Brain microvascular endothelial cell (primary cell): ENCODE measurements at places on chromosomes 12 and 14.
A peak's percentile ranks its signal among the peaks of the same experiment; 100 is the strongest.

- DNase-seq = peak; percentile 88
Observed at GRCh38 chr14:37253905-37254304, 56.2 kb downstream of the MIPOL1 start.

DNA sequence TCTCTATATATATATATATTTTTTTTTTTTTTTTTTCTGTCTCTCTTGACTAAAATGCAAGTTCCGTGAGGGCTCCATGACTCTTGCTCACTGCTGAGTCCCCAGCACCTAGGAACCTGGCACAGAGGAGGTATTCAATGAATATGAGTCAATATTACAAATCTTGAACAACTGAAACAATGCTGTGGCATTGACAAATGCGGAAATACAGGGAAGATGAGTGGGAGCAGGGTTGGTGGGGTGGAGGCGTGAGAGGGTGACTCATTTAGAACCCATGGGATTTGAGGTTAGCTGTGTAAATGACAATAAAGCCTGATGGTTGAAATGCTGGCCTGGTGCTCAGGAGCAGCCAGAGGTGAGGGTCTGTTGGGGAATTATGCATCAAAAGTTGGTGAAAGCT lies 121.7 kb upstream of the FUT8 start:
- DNase-seq = peak; percentile 92

DNA sequence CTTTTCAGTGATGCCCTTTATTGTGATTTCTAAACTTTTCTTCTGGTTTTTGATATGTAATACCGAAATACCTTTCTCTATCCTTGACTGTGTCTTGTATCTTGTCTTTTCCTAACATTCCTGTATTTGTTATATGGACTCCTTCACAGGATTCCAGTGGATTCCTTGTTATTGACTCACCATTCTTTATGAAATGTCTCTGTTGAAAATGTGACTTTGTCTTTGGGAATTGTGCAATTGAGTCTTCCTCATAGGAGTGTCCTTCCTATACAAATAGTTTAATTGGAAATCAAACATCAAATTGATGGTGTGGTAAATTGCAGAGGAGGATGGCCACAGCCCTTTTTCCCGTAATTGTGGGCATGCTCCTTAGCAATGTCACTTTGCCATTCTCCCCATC lies 296.6 kb upstream of the KITLG start:
- DNase-seq = no peak

DNA sequence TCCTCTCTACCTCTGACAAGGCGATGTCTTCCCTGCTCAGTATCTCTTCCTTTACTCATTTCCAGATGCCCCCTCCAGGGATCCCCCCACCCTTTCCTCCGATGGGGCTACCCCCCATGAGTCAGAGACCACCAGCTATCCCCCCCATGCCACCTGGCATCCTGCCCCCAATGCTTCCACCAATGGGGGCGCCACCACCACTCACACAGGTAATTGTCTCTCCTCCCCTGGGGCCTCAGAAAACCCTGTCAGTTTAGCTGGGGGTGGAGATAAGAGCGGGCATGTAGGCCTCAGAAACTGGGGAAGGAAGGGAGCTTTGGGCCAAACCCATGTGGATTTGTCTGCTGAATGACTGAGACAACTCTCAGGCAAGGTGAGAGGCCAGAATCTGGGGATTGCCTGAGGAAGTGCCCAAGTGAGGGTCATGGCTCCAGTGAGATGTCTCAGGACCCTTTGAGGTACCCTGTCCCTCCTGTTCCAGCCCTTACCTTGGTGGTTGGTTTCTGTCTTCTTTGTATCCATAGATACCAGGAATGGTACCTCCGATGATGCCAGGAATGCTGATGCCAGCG lies 8.1 kb downstream of the PRPF40B start:
- no peak for DNase-seq

DNA sequence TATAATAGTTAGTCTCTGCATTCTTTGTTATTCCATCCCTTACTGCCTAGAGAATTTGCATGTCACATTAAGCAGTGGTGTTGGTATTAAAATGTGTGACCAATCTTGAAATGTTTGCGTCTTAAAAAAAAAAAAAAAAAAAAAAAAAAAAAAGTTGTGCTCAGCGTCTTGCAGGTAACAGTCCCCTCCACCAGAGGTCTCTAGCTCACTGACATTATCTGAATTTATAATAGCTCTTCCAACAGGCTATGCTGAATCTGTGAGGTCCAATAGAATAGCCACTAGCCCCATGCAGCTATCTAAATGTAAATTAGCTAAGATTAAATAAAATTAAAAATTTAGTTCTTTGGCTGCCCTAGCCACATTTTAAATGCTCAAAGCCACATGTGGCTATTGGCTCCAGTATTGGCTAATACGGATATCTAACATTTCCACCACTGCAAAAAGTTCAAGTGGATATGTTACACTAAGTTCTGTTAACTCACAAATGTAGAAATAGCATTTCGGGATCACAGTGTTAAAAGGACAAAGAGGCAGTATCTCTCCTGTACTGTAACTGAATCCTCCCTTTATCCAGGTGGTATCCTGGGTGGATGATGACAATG lies 28.7 kb downstream of the NKX2-8 start:
- peak; percentile 25 for DNase-seq

- DNase-seq = peak; percentile 22
Observed at GRCh38 chr14:53055003-53055402, 98.1 kb downstream of the DDHD1 start.

GRCh38 chr14:94946244-94946643 lies 176.3 kb upstream of the GSC start:
- no peak for DNase-seq

DNA sequence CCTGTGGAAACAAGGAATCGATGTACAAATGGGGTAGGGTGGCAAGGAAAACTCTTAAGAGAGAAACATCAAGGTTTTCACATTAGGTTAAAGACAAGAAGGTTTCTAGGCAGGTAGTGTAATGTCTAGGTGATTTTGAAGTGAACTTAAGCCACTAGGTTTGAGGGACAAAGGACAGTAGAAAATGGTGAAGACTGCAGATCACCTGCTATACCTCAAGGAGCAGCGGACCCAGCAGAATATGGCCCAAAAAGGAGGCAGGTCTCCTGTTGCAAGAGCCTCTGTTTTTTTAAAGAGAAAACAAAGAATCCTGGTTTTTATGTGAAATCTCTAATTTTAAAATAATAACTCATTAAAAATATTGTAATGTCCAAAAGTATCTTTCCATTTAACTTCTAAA lies 178.1 kb downstream of the ACSS3 start:
- DNase-seq = no peak

GRCh38 chr12:118737985-118738540 lies 243.3 kb upstream of the SRRM4 start:
- no peak for DNase-seq

DNA sequence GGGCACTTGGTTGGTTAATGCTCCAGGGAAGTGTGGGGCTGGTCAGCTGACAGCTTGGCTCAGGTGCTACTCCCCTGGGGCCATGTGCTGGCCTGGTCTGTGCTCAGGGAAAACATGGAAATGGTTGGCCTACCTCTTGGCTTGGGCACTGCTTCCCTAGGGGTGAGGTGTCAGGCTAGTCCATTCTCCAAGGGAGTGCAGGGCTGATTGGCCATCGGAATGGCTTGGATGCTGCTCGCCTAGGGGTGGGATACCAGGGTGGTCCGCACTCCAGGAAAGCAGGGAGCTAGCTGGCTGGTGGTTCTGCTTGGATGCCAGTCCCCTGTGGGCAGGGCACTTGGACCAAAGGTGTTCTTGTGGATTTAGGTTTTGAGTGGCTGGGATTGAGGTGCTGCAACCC lies 245.7 kb downstream of the RAD51B start:
- no peak for DNase-seq

DNA sequence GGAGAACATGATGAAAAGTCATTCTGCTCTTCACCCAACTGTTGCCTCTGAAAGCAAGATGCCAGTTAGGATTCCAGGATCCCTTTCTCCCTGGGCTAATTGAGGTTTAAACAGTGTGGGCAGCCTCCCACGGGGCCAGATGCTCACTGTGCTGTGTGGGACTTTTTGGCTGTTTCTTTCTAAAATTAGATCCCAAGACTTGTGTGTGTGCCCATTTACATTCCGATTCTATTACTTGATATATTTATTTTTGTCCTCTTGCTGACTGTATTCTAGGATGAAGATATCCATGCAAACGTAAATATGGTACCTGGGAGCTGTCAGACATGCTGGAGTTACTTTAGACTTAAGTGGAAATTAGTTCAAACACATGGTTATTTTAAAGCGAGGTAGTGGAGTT lies 6.2 kb downstream of the IFT43 start:
- DNase-seq = no peak

- DNase-seq = no peak
Observed at GRCh38 chr14:72416892-72417291, 477.0 kb downstream of the DPF3 start.

- DNase-seq = no peak
Observed at GRCh38 chr12:99087278-99087677, 442.2 kb downstream of the APAF1 start.

DNA sequence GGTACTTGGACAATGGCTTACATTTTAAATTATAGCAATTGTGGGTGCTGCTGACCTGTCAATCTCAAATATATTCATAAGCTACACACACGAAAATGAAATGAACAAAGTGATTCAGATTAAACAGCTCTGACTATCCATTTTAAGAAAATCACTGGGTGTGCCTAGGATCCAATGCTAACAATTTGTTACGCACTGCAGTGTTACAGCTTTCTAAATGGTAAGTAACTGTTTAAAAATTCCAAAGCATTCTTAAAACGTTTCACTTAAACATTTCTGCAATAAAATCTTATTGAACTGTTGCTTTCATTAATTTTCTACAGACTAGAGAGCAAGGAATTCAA lies 18.9 kb downstream of the LMO3 start:
- no peak for DNase-seq

GRCh38 chr12:47711448-47711847 lies 5.6 kb upstream of the RPAP3 start:
- DNase-seq = no peak

GRCh38 chr14:37232907-37233481 lies 35.3 kb downstream of the MIPOL1 start:
- peak; percentile 56 for DNase-seq

GRCh38 chr12:96314723-96315122 lies 85.5 kb downstream of the CDK17 start:
- DNase-seq = peak; percentile 27

- no peak for DNase-seq
Observed at GRCh38 chr12:94694732-94695131, 44.4 kb upstream of the TMCC3 start.

GRCh38 chr14:44528180-44528579 lies 21.1 kb upstream of the FSCB start:
- no peak for DNase-seq

- DNase-seq = no peak
Observed at GRCh38 chr14:37185670-37186069, 12.1 kb upstream of the MIPOL1 start.

DNA sequence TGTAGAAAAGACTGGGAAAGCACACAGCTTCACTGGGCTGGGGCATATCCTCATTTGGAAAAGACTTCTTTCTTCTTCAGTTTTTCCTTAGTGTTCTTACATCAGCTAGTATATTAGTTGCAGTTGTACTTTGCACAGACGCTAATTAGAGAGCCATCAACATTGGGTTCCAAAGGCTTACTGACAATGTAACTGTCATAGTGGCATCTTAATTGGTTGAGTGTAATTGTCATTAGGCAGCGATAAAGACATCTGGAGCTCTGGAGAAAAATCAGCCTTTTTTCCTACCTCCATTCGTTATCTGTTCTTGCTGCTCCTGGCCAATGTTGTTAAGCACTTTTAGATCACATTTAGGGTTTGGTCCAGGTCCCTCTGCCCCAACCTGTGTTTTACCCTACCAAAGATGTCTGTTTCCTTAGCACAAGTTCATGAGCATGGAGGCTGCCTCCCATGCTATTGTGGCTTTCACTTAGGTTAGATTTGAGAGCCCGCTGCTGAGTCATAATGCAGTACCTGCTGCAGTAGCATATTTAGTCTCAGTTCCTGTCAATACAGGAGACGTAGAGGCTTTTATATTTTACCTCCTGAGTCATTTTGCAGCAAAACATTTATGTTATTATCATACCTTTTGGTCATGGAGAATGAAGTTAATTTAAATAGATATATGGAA lies 49.2 kb downstream of the FBXW8 start:
- no peak for DNase-seq

DNA sequence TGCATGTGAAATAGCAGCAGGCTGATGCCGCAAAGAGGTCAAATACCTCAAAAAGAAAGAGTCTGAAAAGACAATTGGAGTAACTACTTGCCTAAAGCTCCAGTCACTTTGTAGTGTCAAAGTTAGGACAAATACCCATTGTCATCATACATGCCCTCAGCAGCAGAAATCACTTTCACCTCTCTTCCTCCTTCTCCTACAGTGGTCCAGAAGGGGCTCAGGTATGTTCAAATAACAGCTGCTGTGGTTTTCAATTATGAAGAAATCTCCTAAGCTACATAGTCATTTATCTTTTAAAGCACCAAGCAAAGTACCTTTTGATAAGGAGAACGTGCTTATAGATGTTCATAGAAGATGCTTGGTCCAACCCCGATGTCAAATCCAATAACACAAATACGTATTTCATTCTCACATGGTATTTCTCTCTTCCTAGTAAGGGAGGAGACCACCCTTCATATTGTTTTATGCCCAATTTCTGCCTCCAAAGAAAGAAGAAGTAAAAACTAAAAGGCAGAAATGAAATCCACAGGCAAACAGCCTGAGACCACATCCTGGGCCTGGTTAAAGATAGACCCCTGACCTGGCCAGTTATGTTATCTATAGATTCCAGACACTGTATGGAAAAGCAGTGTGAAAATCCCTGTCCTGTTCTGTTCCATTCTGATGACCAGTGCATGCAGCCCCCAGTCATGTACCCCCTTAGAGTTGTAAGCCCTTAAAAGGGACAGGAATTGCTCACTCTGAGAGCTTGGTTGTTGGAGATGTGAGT lies 23.7 kb downstream of the GYS2 start:
- DNase-seq = no peak

DNA sequence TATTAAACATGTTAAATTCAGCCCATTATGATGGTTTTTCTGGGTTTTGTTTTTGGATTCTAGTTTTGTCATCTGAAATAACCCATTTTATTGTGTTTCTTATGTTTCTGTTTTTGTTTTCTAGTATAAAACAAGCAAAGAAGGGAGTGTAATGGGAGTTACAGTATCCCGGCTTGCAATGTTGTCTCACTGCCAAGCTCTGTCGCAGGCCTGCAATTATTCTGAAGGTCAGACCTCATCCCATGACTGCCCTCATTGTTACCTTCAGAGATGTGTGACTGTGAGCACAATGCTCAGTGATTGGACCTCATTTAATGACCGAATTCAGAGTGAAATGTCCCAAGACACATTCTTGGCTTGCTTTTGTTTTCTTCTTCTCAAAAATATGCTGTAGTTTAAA lies 73.0 kb upstream of the ATF1 start:
- no peak for DNase-seq

DNA sequence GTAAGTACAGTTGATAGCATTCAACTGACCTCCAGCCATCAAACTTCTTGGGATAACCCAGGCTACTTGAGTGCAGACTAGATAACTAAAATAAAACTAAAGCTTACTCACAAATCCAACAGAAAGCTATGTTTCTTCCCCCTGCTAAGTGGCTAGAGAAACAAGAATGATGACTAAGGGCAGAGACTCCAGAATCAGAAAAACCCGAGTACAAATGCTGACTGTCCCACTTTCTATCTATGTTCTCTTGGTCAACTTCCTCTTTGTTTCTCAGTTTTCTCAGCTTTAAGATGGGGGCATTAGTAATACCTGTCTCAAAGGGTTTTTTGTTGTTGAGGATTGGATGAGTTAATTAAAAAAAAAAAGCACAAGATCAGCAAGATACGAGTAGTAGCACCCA lies 6.1 kb upstream of the NUAK1 start:
- DNase-seq = peak; percentile 47
